ENCODE measurements at places on chromosomes 12 and 14.

DNA sequence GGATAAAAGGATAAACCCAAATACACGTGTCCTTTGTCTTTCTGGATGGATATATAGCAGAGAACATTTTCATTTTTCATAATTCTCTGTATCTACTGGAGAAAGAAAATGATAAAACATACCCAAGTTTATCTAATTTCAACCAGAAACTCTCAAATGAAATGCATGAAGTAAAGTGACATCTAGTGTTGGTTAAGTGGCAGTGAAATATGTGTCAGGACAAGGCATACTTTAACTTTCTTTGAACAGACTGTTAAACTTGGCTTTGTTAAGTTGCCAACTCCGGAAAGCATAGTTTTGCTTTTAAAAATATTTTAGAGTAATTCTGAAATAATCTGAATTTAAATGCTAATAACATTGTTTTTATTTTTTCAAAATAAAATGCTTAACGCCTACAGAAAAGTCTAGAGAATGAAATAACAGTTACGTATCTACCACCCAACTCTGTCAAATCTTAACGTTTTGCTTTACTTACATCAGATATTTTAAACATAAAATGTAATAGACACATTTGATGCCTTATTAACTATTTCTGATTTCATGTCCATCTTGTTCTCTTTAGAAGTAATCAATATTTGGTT lies 25.2 kb upstream of the NTN4 start:
- no peak for DNase-seq

DNA sequence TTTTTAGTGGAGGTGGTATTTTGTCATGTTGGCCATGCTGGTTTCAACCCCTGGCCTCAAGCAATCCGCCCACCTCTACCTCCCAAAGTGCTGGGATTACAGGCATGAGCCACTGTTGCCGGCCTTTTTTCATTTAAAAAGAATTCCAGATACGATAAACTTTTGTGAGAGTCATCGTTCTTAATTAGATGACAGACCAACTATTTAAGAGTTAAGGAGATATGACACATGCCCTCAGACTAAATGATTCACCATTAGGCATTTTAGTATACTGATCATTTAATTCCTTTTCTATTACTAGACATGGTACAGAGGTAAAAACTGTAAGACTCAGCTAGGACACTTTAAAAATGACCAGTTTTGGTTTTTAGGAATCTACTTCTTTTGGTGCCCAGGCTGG lies 2.4 kb downstream of the ANKRD13A start:
- no peak for DNase-seq

- no peak for DNase-seq
Measured at GRCh38 chr14:56059054-56059453, 59.2 kb upstream of the PELI2 start.

DNA sequence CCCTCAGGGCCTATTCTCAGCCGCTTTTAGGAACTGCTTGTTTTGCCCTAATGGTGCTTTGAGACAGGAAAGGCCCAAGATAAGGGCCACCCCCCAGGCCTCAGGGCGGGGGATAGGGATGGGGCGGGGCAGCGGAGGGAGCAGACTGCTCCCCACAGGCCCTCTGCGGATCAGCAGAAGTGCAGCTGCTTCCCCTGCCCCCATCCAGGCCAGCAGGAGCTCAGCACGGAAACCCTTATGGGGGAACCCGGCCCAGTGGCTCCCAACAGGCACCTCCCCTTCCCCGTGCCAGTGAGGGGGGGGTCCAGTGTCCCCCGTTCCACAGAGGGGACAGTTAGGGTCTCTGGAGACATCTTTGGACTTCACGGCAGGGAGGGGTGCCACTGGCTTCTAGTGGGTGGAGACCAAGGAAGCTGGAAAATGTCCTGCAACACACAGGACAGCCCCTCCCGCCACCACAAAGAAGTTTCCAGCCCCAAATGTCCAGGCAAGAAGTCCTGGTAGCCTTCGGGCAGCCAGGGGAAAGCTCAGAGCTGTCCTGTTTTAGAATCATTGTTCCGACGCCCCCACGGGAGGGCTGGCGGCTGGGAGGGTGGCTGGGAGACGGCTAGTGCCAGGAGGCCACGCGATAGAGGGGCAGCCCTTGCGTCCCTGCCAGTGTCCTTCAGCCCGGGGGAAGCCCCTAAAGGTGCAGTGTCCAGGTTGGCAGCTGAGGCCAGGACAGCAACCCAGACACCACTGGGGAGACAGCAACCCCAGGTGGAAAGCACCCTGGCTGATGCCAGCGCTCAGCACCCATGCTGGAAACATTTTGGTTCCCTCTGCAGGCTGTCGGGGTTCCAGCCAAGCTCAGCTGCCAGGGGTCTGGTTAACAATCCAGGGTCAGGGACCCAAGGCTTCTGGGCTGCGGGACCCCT lies 10.4 kb upstream of the GPR132 start:
- DNase-seq = peak; percentile 69

- no peak for DNase-seq
Measured at GRCh38 chr12:55008944-55009585, 10.7 kb upstream of the NEUROD4 start.

DNA sequence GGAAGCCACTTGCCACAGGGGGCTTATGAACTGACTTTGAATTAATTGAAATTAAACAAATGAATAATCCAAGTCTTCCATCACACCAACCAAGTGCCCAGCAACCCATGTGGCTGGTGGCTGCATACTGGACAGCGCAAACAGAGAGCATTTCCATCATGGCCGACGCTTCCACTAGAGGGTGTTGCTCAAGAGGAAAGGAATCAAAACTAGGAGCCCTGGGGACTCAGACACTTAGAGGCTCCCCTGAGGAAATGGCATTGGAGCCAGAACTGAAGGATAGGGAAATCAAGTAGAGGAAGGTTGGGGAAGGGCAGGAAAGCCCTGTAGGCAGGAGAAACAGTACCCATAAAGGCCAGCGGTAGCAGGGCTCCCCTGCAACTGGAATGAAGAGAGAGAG lies 50.6 kb upstream of the NUAK1 start:
- no peak for DNase-seq

DNA sequence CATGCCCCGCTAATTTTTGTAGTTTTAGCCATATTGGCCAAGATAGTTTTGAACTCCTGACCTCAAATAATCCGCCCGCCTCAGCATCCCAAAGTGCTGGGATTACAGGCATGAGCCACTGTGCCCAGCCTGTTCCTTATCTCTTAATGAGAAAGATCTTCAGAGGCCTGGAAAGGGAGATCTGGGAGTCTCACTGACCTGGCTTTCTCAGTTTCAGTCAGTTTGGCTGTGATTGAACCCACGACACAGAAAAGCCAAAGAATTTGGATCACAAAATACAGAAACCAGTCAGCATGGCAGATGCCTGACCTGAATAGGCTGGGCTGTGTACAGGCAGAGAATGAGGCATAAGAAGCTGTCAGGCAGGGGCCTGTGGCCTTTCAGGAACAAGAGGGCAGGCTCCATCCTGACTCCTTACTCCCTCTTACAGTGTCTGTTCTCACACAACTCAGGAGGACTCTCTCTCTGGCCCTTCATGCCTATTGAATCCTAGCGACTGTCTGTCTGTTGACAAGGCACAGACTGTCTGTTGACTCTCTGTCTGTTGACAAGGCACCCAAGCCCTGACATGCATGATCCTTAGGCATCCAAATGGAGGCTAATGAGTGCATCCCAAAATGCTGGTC lies 366.5 kb upstream of the CCDC196 start:
- DNase-seq = no peak

DNA sequence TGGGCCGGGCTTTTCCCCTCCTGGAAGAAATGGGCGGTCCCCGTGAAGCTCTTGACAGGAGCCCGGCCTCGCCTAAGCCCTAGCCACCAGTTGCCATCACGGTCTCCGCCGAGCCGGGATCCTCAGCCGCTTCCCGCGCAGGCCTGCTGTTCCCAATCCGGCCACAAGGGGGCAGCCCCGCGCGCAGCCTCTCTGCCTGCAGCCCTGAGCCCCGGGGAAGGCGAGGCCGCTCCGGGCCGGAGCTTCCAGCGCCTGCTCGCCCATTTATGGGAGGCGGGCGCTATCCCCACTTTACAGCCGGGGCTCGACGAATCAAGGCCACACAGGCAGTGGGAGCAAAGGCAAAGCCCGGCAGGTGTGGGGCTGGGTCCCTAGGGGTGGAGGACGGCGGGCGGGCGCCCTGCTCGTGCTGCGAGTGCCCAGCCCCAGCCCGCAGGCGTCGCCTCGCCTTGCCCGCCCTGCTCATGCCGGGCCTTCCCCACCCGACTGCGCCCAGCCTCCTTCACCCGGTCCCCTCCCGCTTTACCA lies 61.5 kb downstream of the LGMN start:
- peak; percentile 93 for DNase-seq

DNA sequence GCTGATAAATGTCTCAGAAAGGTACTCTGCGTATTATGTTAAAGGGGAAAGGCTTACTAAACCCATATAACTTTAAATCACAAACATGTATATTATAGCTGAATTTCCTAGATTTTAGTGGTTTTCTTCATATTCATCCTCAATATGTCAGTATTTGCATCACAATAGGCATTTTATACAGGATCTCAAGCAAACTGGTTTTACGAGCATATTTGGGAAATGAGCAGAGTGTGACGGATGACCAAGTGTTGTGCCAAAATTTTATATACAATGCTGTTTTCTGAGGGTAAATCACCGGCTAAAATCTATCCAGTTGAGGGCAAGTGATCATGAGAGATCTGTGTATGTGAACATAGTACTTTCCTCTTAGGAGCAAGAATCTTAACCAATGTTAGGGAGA lies 8.4 kb downstream of the CPM start:
- DNase-seq = no peak

Data from H9 (cell line).